ENCODE measurements at places on chromosomes 3 and 15.

DNA sequence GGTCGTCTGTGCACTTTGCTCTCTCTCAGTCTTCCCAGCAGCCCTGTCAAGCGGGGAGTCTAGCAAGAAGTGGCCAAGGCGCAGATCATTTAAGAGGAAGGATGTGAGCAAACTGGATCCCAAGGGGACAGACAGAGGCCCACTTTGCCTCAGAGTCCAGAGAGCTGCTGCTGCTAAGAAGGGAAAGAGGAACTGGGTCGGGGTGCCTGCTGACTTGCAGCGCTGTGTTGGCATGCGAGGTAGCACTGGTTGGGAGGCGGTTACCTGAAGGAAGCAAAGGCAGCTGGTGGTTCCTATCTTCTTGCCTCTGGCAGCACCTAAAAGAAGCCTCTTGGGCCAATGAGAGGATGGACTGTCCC, 28.1 kb downstream of the SMAD3 start:
- no peak for DNase-seq

GRCh38 chr3:110811050-110811449, 260.6 kb upstream of the NECTIN3 start:
- no peak for DNase-seq

DNA sequence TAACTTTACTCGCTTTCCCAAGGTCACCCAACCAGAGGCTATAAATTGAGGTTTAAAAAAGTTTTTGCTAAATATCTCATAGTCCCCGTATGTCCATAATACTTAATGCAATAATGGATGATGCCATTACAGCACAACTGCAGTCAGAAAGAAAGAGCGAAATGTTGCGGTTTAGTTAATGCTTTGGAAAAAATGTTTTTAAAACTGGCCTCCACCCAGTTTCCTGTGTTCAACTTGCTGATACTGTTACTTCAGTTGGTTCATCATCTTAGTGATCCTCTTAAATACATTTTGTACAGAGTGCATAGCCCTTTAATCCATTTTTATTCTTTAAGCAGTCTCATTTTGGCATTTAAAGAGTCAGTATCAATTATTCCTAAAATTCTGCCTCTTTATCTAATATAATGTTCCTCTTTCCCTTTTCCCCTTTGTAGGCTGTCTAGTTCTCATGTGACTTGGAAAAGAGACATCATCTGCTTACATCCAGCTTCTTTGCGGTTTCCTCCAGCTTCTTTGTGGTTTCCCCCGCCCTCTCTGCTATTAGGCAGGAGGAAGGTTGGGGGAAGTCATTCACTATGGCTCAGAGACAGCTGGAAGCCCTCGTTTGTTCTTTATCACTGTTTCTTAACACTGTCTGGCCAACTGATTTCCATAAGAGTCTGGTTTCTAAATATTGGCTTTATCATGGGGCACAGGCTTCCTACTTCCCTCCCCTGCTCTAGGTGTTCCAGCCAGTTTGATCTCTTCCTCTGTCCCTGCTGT, 154.3 kb downstream of the GOLIM4 start:
- no peak for DNase-seq

- no peak for DNase-seq
These were observed 17.5 kb downstream of the PIK3R4 start for GRCh38 chr3:130729154-130729553.

GRCh38 chr3:25294169-25294805, 133.8 kb upstream of the RARB start:
- DNase-seq = no peak

DNA sequence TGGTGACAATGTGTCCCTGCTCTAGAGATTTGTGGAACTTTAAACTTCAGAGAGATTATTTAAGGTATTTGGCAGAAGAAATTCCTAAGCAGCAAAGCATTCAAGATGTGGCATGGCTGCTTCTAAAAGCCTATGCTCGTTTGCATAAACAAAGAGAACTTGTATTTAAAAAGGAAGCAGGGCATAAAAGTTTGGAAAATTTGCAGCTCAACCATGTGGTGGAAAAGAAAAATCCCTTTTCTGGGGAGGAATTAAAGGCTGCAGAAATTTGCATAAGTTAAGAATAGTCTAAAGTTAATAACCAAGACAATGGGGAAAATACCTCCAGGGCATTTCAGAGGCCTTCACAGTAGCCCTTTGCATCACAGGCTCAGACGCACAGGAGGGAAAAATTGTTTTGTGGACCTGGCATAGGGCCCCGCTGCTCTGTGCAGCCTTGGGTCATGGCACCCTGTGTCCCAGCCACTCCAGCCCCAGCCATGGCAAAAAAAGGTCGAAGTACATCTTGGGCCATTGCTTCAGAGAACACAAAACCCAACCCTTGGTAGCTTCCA, 1109.1 kb downstream of the OTOL1 start:
- no peak for DNase-seq

- DNase-seq = no peak
These were observed 81.6 kb downstream of the PPCDC start for GRCh38 chr15:75104804-75105557.

GRCh38 chr15:29003191-29003839, 117.5 kb downstream of the APBA2 start:
- DNase-seq = no peak

GRCh38 chr3:162525066-162525742, 1028.6 kb downstream of the OTOL1 start:
- DNase-seq = no peak
